ENCODE measurements at places on chromosomes 2 and 18.

DNA sequence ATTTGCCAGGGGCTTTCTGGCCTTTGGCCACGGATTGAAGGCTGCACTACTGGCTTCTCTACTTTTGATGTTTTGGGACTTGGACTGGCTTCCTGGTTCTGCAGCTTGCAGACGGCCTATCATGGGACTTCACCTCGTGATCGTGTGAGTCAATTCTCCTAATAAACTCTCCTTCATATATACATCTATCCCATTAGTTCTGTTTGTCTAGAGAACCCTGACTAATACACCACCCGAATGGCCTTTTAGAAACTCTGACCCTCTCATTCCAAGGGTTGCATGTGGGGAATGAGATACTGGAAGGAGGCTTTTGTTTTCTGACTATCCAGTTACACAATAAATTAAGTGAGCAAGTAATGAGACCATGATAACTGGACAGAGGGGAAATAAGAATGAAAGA, 430.7 kb downstream of the CDH2 start:
- no peak for DNase-seq

DNA sequence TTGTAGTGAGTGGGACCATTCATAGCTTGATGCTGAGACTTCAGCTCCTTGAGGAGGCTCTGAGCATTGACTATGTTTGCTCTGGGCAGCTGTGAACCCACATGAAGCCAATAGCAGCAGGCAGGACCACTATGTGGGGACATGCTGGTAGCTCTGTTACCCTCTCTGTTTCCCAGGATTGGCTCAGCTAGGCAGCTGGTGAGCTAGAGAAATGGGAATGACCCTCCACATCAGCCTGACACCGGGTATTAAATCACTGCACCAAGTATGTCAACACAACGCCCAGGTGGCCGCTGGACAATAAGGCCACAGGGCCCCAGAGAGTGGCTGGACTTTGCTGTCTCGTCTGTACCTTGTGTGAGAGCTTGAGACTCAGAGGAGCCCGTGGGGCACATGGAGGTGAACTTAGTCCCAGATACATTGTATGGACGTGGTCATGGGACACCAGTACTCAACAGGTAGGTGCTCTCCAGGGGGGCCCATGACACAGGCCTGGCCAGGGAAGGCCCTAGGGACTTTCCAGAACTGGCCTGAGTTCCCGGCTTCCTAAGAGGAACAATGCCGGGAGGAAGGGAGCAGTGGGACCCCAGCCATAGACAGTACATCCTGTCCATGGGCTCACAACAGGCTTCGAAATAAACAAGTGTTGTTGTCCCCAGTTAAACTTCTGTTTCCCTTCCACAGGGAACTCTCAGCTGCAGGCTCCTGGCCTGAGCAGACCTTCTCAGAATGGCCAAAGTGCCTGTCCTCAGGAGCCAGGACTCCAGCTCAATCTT, 35.2 kb downstream of the HS1BP3 start:
- DNase-seq = no peak

DNA sequence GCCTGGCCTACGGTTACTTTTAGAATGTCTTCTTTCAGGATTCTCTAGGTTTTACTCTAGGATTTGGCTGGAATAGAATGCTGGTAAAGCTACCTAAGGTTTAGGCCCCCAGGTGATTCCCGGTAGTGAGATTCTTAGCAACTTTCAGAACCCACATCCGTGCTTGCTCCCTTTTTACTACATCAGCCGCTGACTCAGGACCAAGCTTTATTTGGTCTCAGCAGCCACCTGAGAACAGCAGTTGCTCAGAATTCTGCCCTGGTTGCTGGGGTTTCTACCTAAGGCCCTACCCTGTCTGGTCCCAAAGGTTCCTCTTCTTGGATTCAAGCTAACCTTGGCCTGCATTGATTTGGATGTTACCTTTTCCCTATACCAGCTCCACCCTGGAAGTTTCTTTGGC, 36.1 kb upstream of the NDUFV2 start:
- DNase-seq = no peak

GRCh38 chr18:8988260-8988871, 114.1 kb upstream of the NDUFV2 start:
- DNase-seq = peak; percentile 75

GRCh38 chr2:80028584-80028983, 276.0 kb downstream of the LRRTM1 start:
- no peak for DNase-seq

DNA sequence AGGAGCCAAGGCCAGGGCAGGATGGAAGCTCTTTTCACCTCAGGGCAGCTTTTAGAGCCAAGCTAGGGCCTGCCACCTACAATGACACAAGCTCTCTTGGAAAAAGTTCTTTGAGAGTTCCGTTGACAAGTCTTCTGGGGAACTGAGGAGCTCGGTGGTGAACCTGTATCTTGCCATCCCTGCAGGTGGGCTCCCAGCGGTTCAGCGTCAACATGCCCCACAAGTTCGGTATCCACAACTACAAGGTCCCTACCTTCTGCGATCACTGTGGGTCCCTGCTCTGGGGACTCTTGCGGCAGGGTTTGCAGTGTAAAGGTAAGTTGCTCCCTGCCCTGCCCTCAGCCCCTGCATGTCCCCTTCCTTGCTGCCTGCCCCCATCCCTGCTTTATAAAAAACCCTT, 312.8 kb upstream of the EPAS1 start:
- no peak for DNase-seq

- DNase-seq = no peak
Observed at GRCh38 chr2:160199683-160200389, at the start of gene ITGB6. TSS of gene ITGB6 (minus strand) at chr2:160200272. CDS start at chr2:160200063, 209 bp downstream.

- DNase-seq = no peak
Observed at GRCh38 chr2:170086751-170087412, 91.1 kb upstream of the MYO3B start.

DNA sequence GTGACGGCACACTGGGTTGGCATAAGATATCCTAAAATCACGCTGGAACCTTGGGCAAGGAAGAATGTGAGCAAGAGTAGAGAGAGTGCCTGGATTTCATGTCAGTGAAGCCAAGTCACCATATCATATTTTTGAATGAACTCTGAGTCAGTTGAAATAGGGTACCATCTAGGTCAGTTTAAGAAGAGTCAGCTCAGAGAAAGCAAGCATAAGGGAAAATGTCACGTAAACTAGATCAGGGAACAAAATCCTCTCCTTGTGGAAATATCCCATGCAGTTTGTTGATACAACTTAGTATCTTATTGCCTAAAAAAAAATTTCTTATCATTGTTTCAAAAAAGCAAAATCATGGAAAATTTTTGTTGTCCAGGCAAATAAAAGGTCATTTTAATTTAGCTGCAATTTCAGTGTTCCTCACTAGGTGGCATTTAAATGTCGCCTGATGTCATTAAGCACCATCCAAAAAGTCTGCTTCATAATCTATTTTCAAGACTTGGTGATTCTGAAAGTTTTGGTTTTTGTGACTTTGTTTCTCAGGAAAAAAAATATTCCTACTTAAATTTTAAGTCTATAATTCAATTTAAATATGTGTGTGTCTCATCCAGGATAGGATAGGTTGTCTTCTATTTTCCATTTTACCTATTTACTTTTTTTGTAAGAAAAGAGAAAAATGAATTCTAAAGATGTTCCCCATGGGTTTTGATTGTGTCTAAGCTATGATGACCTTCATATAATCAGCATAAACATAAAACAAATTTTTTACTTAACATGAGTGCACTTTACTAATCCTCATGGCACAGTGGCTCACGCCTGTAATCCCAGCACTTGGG, 19.6 kb downstream of the RSAD2 start:
- peak; percentile 74 for DNase-seq

DNA sequence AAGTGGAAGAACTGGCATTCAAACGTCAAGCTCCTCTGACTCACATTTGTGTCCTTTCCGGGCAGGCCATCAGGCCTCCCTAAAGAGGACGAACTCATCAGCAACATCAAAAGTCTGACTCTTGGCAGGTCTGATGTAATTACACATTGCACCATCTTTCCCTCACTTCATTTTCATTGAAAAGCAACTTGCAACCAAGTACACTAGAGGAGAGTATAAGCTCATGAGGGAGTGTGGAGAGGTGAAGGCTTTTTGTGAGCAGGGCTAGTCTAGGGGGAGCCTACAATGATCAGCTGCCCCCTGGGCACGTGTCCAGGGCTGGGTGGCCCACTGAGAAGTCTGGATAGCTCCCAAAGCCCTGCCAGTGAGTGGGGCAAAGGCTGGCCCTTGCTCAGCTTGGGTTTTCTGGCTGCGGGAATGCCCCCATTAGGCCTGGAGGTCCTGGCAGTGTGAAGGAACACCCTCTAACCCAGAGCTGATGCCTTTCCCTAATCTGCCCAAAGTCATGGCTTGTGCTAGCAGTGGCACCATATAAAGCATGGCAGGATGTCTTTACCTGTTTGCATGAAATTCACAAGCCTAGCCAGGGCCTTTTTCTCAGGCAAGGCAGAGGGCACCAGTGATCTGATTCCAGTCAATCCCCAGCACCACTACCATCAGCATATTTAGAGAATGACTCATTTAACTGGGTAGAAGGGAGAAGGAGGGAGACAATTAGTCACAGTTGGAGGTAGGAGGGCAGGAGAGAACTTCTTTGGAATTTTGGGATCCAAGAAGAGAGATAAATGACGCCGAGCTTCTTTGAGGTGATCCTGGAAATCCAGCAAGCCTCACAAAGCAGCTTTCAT, 8.5 kb upstream of the DAW1 start:
- DNase-seq = peak; percentile 78

- no peak for DNase-seq
Observed at GRCh38 chr18:78407466-78407844, 572.2 kb upstream of the SALL3 start.

DNA sequence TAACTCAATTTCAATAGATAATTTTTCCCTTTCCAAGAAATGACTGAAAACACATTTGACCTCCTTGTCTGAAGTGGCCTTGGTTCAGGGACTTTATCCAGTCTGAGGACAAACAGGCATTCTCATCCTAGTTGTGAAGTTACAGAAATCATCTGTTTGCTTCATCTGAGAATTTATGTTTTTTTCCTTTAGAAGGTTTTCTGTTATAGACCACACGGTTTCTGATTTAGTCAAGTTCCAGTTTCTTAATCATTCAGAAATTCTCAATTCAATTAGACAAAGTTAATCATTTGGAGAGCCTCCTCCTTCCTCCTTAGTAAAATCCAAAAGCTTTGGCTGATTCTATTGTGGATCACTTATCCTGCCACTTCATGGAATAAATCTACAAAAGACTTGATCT, 60.9 kb downstream of the ICOS start:
- DNase-seq = no peak

GRCh38 chr2:2856723-2857415, 520.7 kb downstream of the EIPR1 start:
- DNase-seq = no peak

DNA sequence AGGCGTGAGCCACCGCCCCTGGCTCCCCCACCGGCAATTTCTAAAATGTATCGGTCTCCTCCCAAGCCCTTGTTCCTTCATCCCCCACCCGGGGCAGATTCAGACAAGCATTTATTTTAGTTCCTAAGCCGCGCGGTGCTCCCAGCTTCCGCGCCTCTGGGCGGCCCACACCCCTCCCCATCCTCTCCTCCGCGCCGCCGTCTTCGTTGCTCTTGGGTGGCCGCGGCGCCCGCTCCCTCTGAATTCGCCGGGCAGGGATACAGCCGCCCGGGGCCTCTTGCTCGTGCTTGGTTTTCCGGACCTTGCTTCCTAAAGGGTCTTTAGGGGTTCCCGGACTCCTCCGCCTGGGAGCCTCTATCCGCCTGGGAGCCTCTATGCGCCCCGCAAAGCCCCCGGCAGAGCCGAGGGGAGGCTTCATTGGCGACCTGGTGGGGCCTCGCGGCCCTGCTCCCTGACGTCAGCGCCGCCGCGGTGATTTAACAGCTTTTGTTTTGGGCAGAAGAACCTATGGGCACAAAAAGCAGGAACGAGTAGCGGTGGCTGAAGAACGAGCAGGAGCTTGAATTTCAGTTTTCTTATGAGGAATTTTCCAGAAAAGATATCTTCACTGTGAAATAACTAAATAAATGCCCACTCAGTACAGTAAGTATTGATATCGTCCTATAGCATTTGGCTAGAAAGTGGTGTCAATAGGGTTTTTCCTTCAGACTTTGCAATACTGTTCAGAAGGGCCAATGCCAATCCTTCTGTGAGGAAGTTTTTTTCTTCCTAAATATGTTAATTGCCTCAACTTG, 37.3 kb downstream of the PRKRA start:
- peak; percentile 86 for DNase-seq

DNA sequence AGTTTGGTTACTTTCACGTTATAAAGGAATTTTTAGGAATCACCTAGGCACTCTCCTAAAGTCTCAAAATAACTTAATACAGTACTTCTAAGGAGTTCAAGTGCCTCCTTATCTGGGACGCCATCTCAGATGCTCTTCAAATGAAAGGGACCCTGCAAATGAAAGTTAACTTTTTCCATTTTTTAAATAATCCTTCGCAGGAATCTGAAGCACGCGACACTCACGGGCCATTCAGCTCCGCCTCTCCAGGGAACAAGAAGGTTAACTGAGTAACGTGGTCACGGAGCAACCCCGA, 537 bp upstream of the ZC3H15 start:
- no peak for DNase-seq

GRCh38 chr2:217703102-217703501, 299.7 kb downstream of the TNS1 start:
- no peak for DNase-seq

DNA sequence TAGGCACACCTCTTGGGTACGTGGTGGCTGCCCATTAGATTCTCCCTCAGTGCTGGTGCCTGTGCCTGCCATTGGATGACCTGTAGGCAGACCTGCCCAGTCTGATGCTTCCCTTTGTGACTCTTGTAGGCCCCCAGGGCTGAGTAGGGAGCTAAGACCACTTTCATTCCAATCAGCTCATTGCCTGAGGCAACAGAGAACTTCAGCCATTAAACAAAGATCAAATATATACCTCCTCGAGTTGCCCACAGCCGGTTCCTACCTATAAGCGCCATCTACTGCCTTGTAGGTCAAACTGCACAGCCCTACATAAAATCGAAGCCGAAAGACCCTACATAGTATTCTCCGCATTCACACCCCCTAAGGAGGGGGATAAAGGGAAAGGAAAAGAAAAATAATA, 184.6 kb downstream of the ETAA1 start:
- no peak for DNase-seq

DNA sequence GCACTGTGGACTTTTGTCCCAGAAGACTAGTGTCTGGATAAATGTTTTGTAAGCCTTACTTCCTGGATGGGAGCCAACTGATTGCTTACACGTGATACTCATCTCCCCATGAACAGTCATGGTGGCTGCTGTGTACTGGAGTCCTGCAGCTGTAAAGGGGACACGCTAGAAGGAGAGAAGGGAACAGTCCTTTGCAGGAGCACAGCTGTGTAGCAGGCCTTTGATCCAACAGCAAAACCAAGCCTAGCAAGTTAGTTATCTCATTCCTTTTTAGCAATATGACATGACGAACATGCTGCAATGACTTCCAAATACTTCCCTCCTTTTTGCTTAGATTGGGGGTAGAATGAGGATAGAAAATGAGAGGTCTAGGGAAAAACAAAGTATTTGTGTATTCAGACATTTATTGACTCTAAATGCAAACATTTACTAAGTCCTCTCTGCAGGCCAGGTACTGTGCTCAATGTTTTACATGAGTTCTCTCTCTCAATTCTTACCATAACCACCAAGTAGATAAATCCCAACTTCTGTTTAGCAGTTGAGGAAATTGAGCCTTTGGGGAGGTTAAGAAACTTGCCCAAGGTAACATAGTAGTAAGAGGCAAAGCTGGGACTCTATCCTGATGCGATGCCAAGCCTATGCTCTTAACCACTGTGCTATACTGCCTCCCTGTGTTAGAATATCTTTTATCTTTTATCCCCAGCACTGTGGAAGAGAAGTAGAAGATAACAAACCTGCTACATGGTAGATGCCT, 55.4 kb upstream of the CD28 start:
- peak; percentile 71 for DNase-seq

Data from suppressor macrophage treated with lipopolysaccharide for 1 hour (primary cell).